Calu3 (cell line): ENCODE measurements at places on chromosomes 5 and 9. TPM values are rescaled to one million over a fixed set of nuclear protein-coding genes. Genes with fewer than 3 reads are reported as not detected.

- no peak for DNase-seq
Measured at GRCh38 chr9:10806868-10807267, 194.1 kb upstream of the PTPRD start.

GRCh38 chr5:179866241-179867078, 7.8 kb upstream of the MRNIP start:
- DNase-seq: no peak

DNA sequence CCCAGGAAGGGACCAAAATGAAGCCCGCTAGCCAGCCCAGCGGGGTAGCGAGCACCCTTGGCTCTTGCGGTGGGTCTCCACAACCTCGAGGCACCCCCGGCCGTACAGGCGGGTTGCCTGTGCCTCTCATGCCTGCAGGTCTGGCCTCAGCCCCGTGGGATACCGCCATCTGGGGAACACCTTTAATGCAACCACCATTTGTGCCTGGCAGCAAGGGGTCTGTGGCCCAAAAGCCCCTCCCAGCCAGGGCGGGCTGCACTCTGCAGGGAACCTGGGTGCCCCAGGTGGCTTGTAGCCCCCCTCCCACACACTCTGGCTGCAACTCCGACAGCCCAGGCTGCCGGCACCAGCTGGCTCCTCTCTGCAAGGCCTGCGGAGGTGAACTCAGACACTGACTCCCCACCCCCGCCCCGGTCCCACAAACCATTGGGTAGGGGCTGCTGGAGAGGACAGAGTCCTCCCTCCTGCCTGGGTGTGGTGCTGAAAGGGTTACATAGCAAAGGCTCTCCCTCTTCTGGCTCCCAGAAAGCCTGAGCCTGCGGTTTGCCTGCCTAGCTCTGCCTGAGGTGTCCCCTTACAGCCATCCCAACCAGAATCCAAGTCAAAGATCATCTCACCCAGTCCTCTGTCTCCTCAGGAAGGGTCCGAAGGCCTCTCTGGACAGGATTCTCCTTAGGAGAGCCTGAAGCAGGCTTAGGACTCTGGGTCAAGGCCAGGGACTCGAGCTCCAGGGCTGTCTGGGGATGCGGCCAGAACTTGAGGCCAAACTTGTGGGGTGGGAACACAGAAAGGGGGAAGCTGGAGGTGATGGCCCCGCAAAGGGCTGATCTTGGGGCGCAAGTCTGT, 109.4 kb downstream of the PSD2 start:
- DNase-seq: no peak

- DNase-seq: no peak
Measured at GRCh38 chr9:137582286-137582860, 3.6 kb upstream of the DPH7 start.

DNA sequence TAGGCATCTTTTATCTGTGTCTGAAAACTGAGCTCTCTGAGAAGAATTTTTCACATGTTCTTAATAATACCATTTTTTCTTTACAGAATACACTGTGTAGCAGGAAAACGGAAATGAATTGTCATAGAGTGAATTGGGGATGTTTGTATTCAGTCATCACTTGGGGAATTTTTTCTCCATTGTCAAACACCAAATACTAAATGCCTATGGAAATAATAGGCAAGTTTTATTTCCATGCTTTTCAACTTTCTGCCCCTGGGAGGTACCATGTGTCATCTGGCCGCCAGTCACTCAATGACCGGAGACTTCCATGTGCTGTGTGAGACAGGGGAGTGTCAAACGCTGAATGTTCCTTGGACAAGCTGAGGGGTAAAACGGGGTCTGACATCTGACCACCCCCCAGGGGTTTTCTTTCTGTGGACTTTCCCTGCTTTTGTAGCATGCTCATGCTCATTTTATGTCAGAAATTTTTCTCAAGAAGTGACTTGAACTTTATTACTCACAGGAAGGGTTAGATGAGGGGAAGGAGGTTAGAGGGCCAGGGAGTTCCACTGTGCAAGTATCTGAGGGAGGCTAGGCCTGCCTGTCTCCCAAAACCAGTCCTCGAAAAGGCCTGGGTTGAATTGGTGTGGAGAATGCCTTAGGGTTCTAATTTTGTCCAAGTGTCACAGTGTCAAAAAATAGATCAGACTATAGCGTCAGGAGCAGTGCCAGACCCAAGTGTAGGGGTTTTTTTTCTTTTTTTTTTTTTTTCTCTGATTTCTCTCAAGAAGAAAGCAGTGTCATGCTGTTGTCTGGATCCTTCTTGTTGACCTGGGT, 438.6 kb downstream of the AGTPBP1 start:
- DNase-seq: no peak

- no peak for DNase-seq
Measured at GRCh38 chr5:142737179-142737578, 33.0 kb upstream of the ARHGAP26 start.

- no peak for DNase-seq
Measured at GRCh38 chr5:16933337-16933736, 2.8 kb downstream of the MYO10 start.

DNA sequence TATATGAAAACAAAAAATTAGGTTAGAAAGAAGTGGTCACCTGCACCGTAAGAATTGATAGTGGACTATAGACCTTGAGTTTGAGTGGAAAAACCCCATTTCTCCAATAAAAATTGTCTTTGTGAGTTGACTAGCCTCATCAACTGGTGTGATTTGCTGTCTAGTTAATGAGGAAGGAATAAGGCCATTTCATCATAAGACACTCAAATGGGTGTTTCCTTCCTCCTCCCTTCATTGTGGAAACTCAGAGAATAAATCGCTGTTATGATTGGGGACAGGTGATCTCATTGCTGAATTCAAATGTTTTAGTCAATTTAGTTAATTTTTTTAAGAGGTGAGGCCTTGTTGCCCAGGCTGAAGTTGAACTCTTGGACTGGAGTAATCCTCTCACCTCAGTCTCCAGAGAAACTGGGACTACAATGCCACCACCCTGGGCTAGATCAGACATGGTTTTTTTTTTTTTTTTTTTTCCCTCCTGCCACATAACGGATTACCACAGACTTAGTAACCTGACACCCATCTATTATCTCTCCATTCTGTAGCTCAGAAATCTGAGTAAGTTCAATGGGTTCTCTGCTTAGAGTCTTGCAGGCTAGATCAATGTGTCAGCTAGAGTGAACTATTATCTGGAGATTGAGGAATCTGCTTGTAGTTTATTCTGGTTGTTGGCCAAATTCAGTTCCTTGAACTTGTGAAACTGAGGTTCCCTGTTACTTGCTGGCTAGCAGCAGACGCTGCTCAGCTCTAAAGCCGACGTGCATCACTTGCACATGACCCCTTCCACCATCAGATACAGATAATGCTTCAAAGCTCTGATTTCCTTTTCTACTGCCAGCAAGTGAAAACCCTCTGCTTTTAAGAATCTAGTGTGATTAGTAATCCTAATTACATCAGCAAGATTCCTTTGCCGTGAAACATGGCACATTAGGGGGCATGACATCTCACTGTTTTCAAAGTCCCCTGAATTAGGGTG, 663.8 kb upstream of the CDH9 start:
- DNase-seq: no peak

DNA sequence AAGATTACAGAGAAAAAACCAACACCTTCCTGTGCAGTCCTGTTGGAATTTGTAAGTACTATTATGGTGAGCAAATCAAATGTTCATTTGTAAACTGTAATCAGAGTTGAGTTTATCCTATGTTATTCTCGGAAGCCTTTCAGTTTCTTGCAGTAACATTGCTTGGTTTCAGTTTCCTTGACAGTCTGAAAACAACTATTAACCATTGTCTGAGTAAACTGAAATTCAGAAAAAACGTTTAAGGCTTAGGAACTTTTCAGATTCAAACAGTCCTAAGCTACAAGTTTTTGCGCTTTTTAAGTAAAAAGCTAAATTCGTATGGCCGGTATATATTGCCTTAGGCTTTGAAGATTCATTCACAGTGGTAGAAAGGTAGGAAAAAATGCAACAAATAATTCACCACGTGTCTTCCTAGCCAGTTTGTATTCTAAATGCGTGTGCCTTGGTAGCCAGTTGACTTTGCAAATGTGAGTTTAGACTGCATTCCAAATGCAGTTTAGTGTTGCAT, 2.5 kb downstream of the GPBP1 start:
- DNase-seq: no peak

- no peak for DNase-seq
Measured at GRCh38 chr9:119453490-119453911, 84.3 kb upstream of the BRINP1 start.

- DNase-seq: no peak
Measured at GRCh38 chr9:93368437-93368836, 83.0 kb upstream of the FAM120A start.

GRCh38 chr9:77523891-77524290, 124.2 kb downstream of the GNA14 start:
- no peak for DNase-seq

DNA sequence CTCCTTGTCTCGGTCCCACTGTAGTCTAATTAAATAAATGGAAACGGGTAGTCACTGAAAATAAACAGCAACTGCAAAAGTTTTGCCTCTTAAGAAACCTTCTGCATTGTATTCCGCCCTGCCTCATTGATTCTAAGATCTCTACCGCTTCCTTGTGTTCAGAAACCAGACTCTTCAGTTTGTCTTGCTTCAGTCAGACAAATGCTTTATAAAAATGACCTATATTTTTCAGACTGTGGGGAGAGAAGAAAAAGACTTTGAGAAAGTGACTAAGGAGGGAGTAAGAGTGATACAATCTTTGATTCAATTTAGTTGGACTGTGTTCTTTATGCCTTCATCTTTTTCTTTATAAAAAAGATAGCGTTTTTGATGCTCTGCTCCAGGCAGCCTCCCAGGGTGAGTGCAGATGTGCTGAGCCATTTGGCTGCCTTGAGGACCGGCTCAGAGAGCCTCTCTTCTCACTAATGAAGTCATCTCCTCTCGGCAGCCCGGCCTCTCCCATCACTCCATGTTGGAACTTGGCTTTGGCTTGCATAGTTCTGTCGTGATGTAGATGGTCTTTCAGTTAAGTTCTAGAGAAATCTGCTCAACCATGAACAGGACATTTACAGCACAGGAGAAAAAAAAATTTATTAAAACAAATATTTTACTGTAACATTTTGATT, 4.0 kb upstream of the VCAN start:
- DNase-seq: no peak

Gene PIP5KL1
- 0.17 and 1.1 TPM in 2 replicates for total RNA-seq

Gene PCDHA3
- total RNA-seq: 0.10 and 0.31 TPM in 2 replicates

Gene ZNF454
- total RNA-seq: not detected in 2 replicates

Gene LECT2
- total RNA-seq: not detected in 2 replicates

Gene CDX1
- not detected in 2 replicates for total RNA-seq

Gene DBH
- not detected in 2 replicates for total RNA-seq

Gene IFNK
- not detected in 2 replicates for total RNA-seq
